ENCODE measurements at places on chromosomes 3 and 15.

- DNase-seq: no peak
Observed at GRCh38 chr3:100682854-100683760, 26.2 kb upstream of the TFG start.

DNA sequence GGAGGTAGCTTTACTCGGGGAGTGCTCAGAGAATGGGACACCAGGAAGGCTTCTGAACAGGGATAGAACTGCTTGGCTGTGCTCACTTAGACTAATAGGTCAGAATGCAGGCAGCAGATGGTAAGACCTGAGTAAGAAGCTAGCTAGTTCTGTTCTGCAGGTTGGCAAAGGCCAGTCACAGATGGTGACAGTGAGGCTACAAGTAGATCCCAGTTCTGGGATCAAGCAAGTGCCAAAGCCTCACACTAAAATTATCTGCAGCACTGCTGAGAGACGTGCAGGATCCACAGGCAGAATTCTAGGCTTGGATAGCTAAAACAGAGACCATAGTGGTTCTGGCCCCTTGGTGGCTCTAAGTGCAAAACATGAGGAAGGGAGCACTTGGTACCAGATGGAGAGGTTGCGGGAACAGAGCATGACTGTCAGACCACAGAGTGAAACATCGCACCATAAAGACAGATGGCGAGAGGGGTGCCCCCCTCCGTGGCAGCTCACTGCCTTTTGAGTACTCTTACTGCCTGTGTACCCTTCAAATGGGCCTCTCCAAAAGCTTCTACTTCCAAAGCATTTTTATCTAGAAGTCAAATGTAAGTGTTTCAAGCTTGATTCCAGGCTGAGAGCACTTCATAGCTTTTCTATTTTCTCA is 3.6 kb upstream of the GLCE start:
- no peak for DNase-seq

DNA sequence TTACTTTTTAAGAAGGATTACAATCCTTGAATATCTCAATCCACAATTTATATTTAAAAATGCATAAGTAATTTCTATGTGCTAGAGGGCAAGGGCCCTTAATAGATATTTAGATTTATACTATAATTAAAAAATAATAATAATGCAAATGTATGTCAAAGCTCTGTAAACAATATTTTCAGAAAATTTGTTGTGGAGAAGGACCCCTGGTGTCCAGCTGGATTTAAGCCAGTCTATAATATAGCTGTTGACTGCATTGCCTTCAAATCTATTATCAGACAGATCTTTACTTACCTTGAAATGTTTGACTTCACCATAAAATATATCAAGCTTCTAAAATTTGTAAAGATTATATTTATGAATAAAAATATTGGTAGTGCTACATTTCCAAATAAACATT is 65.6 kb downstream of the ZBTB20 start:
- DNase-seq: no peak

DNA sequence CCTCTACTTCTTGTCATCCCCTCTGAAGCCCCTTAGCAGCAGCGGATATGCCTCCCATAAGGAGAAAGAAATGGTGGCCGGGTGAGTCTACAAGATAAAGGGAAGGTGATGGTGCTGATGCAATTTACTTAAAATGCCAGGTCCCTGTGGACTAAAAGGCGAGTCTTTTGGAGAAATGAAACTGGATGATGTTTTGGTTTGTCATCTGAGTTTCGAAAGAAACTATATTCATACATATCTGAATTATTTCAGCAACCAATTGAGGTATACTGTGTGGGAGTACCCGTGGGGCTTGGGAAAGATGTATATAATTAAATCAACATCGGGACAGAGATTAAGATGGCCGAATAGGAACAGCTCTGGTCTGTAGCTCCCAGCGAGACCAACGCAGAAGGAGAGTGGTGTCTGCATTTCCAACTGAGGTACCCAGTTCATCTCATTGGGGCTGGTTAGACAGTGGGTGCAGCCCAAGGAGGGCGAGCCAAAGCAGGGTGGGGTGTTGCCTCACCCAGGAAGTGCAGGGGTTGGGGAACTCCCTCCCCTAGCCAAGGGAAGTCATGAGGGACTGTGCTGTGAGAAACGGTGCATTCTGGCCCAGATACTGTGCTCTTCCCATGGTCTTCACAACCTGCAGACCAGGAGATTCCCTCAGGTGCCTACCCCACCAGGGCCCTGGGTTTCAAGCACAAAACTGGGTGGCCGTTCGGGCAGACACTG is 210.6 kb upstream of the CHRM5 start:
- no peak for DNase-seq

GRCh38 chr3:183202004-183202722 is 39.6 kb upstream of the LAMP3 start:
- DNase-seq: no peak

DNA sequence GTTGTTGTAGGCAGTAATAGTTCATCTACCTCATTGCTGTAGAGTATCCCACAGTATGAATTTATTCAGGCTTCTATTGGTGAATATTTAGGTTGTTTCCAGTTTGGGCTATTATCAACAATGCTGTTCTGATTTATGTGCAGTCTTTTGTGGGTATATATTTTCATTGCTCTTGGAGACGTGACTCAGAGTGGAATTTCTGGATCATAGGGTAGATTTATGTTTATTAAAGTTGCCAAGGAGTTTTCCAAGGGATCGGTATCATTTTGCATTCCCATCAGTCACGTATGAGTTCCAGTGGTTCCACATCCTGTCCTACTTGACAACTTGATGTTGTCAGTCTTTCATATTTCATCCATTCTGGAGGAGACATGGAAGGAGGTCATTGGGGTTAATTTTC is 8.4 kb upstream of the HRH1 start:
- no peak for DNase-seq

DNA sequence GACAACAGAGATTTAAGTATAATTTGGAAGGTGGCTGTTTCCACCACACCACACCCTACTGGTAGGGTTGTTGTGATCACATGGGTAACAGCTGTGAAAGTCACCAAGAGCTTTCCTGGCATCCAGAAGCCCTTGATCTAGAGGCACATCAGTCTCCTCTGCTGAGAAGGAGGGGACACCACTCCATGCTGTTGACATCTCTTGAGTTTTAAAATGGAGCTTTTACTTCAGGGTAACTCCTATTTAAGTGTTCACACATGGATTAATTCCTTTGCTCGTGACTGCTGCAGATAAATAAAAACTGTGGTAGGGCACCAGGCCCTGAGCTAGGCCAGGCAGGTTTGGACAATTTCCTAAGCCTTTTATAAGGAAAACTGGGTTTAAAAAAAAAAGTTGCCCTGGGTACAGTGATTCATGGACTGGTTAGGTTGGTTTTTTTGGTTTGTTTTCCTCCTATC is 7.5 kb downstream of the EXOSC7 start:
- DNase-seq: no peak

DNA sequence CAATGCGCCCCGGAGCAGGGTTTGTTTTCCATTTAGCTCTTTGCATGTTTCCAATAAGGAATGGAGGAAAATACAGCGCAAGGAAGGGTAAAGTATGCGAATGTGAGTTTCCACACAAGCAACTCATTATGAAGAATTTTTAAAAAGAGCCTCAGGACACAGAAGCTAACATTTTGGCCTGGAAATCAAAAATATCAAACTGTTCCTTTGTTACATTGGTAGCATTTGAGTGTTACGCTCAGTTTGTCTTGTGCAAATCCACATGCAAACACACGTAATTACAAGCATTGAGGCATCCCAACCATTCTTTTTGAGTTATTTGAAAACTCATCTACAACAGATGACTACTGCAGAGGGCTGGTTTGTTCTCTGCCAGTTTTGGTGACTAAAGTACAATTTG is 93.0 kb upstream of the SNRPA1 start:
- DNase-seq: no peak

- DNase-seq: peak; percentile 5
Observed at GRCh38 chr3:143037867-143038266, 36.5 kb downstream of the U2SURP start.

DNA sequence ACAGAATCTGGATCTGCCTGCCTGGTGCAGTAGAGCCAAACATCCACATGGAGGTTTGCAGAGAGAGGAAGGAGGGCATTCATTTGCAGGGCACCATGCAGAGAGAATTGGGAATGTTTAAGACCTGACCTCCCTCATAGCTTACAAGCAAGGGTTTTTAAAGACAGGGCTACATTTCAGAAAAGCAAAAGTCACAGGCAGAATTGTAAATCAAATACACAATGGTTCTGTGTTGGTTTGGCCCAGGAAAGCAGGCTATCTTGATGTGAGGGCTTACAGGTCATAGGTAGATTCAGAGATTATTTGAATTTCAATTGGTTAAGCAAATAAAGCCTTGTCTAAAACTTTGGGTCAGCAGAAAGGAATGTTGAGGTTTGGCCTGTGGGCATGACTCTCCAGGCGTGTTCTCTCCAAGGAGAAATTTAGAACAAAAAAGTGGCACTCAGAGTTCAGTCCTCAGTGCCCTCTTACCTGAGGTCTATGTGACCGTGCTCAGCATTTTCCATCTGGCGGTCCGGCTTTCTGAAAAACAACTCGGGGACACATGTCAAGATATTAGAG is 91.5 kb downstream of the CD47 start:
- DNase-seq: no peak

GRCh38 chr15:38652998-38653397 is 88.4 kb upstream of the RASGRP1 start:
- DNase-seq: peak; percentile 29

DNA sequence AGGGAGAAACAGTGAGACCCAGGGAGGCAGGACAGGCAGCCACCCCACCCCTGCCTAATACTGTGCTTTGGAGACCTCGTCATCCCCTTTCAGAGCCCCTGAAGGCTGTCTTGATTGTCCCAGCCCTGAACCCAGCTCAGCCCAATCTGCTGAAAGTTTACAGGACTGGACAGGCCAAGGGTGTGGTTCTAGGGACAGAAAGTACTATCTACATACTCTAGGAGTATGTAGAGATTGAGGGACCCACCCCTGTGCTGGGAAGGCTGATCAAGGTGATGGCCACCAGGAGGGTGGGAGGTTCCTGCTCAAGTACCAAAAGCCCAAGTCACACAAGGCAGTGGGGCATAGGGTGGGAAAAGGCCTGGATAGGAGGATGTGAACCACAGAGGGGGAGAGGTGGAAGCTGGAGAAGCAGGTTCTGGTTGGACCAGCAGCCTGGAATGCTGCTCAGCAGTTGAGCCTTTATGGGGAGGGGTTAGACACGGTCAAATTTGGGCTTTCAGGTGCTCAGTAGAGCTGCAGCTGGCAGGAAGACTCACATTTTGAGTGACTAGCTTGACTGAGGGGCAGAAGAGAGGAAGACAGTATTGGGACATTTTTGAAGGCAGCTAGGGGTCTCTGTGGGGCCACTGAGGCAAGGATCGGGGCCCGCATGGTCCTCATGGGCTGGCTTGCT is 6.7 kb downstream of the NBEAL2 start:
- no peak for DNase-seq

GRCh38 chr15:70355275-70355795 is 257.6 kb upstream of the TLE3 start:
- DNase-seq: peak; percentile 12

- DNase-seq: no peak
Observed at GRCh38 chr3:100900671-100901335, 92.4 kb downstream of the ABI3BP start.

DNA sequence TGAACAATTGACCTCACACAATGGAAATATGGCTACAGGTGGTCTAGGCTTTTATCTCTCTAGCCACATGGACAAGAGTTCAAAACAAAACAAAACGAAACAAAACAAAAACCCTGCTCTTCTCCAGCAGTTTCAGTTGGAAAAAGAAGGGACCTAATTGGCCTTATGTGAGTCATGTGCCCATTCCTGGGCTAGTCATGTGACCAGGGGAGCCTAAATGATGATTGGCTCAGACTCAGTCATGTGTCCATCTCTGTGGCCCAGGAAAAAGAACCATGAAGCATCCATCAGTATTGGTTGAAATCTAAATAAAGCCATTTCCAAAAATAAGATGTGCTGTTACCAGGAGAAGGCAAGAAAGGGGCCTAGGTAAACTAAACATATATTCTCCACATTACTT is 96.8 kb downstream of the ANXA2 start:
- peak; percentile 3 for DNase-seq

DNA sequence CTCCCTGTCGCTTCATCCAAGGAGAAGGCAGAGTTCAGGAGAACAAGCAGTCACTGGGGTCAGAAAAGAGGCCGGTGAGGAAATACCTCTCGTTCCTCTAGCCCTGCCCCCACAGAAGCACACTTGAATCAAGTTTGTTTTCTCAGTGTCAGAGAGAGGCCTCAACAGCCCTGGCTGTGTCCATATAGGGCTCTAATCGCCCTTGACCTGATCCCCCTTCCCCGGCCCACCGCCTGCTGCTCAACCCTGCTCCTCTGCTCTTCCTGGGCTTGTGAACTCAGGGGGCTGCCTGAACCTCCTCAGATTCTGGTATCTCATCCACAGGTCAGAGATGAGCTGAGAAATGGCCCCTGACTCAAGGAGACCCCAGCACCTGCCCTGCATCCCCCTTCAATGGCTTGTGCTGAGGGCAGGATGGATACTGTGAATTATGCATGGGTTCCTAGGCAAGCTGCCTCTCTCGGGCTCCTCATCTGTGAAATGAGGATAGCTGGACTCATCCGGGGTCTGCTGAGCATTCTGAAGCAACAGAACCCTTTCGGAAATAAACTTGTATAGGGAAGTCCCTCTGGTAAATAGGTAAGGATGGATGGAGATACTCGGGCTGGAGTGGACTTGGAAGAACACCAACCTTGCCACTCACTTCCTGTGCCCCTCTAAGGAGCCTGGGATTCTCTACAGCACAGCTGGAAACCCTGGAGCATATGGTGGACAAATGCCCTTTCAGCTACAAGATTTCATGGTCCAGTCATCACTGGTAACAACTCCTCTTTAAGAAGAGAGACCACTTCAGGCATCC is 147.5 kb downstream of the STT3B start:
- no peak for DNase-seq

DNA sequence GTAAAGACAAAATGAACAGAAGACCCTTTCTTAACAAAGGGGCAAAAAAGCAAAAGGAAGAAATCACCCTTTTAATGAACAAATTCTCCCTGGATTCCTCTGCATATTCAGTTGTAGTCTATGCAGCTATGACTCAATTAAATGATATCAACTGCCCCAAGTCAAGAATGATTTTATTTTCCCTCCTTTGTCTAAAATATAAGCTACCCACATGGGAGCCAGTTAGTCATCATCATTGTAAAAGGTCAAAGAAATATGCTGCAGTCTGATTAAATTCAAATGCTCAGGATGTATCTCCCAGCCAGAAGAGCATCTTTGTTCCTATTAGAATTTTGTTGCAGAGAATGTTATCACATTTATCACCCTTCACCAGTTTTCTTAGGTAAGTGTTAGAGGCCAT is 84.0 kb downstream of the SST start:
- no peak for DNase-seq

- DNase-seq: no peak
Observed at GRCh38 chr3:196414469-196414868, 17.8 kb downstream of the UBXN7 start.

- no peak for DNase-seq
Observed at GRCh38 chr15:23370578-23370977, 16.0 kb downstream of the GOLGA8S start.

- no peak for DNase-seq
Observed at GRCh38 chr3:11736136-11736833, 92.6 kb upstream of the VGLL4 start.

GRCh38 chr3:133934996-133935842 is 39.5 kb upstream of the RAB6B start:
- no peak for DNase-seq

- DNase-seq: no peak
Observed at GRCh38 chr3:138389144-138389601, 40.8 kb downstream of the MRAS start.

All from GM12865 (cell line).